Ascending aorta (tissue), 2 donors: ENCODE measurements at places on chromosomes 1 and 21.

DNA sequence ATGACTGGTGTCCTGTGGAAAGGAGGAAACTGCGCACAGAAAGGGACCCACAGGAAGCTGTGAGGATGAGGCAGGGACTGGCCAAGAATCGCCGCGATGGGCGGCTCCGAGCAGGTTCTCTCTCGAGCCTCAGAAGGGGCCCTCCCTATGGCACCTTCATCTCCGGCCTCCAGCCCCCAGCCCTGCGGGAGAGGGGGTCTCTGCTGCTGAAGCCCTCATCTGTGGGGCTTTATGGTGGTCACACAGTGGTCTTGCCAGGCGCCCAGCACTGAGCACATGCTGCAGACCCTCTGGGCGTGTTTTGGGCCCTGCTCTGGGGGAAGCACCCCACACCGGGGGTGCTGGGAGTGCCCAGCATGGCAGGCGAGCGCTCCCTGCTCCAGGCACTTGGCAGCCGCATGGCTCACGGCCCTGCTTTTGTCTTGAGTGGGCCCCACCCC lies 86.6 kb upstream of the ACTRT2 start:
- DNase-seq = no peak
- no peaks in the 10 kb centered on the region for H3K4me1 ChIP-seq
- no peak overlapping the region for H3K4me3 ChIP-seq
- no peaks in the 10 kb centered on the region for H3K36me3 ChIP-seq

GRCh38 chr1:20199403-20199802 lies 13.1 kb upstream of the PLA2G2C start:
- H3K27ac ChIP-seq = no peak overlapping the region
- H3K36me3 ChIP-seq = no peaks in the 10 kb centered on the region
- no peaks in the 10 kb centered on the region for H3K4me1 ChIP-seq
- no peak for DNase-seq

DNA sequence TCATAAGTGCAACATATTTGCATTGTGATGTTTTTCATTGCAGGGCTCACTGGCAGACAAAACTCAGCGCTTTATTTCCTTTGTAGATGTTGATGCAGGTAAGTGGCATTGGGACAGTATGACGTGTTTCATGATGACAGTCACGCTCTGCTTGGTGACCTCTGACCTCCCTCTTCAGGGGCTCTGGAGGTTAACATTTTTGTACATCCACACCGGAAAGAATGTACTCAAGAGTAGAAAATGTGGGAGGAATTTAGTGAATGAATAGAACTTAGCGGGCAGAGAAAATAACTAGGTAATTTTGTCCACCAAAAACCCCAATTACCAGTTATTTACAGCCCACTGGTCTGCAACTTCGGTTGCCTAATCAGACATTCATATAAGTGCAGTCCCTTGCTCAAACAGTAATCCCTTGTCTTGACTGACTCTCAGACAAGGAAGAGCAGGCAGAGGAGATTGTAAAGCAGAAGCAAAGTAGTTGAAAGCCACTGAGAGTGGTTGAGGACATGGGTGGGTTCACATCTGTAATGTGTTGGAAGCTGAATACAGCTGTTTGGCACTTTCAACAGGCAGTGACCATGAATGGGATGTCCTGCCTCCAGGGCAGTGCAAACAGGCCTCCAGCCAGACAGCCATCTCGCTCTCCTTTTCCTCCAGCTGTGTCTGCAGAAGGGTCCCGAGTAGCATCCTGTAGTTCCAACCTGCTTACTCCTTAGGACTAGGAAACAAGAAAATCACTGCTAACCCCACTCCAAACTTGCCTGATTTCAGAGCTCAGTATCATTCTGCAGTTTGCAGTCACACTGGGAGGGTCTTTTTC lies 188.9 kb downstream of the NRIP1 start:
- H3K4me3 ChIP-seq = no peak overlapping the region
- no peaks in the 10 kb centered on the region for H3K27me3 ChIP-seq
- DNase-seq = no peak
- H3K4me1 ChIP-seq = no peaks in the 10 kb centered on the region

- DNase-seq = no peak
- H3K4me3 ChIP-seq = no peak overlapping the region
- no peak overlapping the region for H3K27ac ChIP-seq
- H3K27me3 ChIP-seq = no peaks in the 10 kb centered on the region
Observed at GRCh38 chr1:82697965-82698364, 897.2 kb downstream of the ADGRL2 start.

GRCh38 chr1:42963378-42964043 lies 4.8 kb upstream of the SLC2A1 start:
- H3K27ac ChIP-seq = peak overlapping the region; percentile 86
- H3K4me3 ChIP-seq = peak overlapping the region; percentile 37
- H3K4me1 ChIP-seq = peaks cover 16% of the 10 kb centered on the region
- no peaks in the 10 kb centered on the region for H3K27me3 ChIP-seq
- DNase-seq = no peak

DNA sequence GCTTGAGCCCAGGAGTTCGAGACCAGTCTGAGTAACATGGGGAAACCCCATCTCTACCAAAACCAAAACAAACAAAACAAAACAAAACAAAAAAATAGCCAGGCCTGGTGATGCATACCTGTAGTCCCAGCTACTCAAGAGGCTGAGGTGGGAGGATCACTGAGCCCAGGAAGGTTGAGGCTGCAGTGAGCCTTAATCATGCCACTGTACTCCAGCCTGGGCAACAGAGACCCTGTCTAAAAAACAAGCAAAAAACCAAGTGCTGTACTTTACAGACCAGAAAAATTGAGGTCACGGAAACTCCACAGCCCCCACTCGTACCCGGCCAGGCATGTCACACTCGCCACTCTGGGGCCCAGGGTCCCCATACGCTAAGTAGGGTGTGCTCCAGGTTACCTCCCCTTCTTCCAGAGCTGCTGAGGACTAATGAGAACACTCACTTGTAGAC lies 22.9 kb downstream of the ATP2B4 start:
- DNase-seq = no peak
- peak overlapping the region; percentile 57 for H3K27ac ChIP-seq
- H3K36me3 ChIP-seq = no peaks in the 10 kb centered on the region
- H3K27me3 ChIP-seq = no peaks in the 10 kb centered on the region

DNA sequence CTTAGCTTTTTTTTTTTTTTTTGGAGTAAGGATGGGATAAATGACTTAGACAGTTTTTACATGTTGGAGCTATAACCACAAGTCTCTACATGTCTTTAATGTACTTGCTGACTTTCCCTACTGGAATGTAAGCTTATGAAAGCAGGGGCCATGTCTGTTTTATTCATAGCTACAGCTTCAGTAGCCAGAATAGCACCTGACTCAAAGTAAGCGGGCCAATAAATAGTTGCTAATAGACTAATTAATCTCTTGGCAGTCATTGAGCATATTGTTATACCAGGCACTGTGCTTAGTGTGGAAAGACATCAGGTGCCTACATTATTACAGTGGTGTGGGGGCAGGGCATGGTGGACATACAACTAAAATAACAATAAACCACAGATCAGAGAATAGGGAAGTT lies 84.4 kb upstream of the HOOK1 start:
- peaks cover 22% of the 10 kb centered on the region for H3K4me1 ChIP-seq
- H3K36me3 ChIP-seq = no peaks in the 10 kb centered on the region
- DNase-seq = no peak
- H3K4me3 ChIP-seq = no peak overlapping the region

DNA sequence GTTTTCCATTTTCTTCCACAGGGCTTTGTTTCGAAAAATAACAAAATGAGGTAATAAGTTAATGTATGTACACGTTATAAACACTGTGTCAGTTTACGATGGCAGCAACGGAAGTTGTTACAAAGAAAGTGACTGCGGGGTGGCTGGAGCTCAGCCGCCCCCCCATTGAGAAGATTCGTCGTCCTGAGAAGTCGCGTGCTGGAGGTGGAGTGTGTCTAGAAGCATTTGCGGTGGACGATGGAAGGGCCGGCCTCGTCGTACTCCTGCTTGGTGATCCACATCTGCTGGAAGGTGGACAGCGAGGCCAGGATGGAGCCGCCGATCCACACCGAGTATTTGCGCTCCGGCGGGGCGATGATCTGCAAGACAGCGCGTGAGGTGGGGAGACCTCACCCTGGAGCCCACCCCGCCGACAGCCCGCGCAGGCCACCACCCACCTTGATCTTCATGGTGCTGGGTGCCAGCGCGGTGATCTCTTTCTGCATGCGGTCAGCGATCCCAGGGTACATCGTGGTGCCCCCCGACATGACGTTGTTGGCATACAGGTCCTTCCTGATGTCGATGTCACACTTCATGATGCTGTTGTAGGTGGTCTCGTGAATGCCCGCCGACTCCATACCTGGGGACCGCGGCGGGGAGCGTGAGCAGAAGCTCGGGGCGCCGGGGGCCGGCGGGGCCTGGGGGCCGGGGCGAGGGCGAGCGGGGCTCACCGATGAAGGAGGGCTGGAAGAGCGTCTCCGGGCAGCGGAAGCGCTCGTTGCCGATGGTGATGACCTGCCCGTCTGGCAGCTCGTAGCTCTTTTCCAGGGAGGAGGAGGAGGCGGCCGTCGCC lies 2.4 kb downstream of the ACTA1 start:
- no peaks in the 10 kb centered on the region for H3K36me3 ChIP-seq
- no peak for DNase-seq
- no peak overlapping the region for H3K27ac ChIP-seq

DNA sequence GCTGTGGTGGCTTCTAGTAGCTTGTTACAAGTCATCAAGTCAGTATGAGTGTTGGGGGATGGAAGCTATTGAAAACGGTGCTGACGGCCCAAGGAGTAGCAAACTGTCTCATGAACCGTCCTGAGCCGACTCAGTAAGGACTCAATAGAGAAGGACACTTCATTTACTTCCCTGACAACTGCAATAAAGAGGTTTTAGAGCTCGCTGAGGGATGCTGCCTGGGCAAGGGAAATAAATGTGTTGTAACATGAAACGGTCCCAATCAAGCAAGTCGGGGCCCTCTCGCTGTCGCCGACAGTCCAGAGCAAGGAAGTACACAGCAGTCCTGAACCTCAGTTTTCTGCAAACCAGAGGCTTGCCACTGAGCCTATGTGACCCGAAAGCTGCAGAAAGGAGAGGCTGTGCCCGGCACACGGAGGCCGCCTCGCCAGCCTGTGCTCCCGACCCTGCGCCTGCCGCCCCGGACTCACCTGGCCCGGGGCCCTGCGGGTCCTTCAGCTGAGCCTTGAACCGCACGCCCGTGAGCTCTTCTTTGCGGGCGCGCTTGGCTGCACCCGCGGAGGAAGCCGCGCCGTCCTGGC lies 423 bp downstream of the URB1 start:
- H3K27me3 ChIP-seq = no peaks in the 10 kb centered on the region
- no peaks in the 10 kb centered on the region for H3K36me3 ChIP-seq
- H3K27ac ChIP-seq = peak overlapping the region; percentile 26
- H3K4me1 ChIP-seq = no peaks in the 10 kb centered on the region

DNA sequence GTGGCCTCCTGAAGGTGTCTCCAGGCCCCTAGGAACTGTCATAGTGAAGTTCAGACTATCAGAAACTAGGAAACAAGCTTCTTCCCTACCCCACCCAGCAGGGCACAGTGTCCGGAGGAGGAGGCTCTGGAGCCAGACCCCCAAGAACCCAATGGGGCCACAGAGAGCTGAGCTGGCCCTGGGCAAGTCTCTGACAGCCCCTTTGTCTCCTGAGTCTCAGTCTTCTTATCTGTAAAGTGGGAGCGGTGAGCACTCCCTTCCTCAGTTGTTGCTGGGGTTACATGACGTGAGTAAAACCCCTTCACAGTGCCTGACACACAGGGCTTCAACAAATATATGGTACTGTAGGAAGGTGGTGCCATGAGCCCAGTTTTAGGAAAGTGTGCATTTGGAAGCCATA lies 675.8 kb downstream of the MATN1 start:
- H3K4me1 ChIP-seq = no peaks in the 10 kb centered on the region
- no peak overlapping the region for H3K4me3 ChIP-seq
- DNase-seq = no peak
- no peaks in the 10 kb centered on the region for H3K27me3 ChIP-seq
- no peak overlapping the region for H3K27ac ChIP-seq

- no peaks in the 10 kb centered on the region for H3K27me3 ChIP-seq
- DNase-seq = no peak
- H3K36me3 ChIP-seq = no peaks in the 10 kb centered on the region
- H3K27ac ChIP-seq = no peak overlapping the region
Observed at GRCh38 chr1:65371544-65371943, 48.9 kb upstream of the LEPR start.

- peak overlapping the region; percentile 81 for H3K4me3 ChIP-seq
- peaks cover 19% of the 10 kb centered on the region for H3K36me3 ChIP-seq
- H3K27me3 ChIP-seq = no peaks in the 10 kb centered on the region
- peak overlapping the region; percentile 94 for H3K27ac ChIP-seq
- peaks cover 32% of the 10 kb centered on the region for H3K4me1 ChIP-seq
Observed at GRCh38 chr1:110339407-110340206, 430 bp downstream of the RBM15 start.

GRCh38 chr1:226656601-226657277 lies 82.3 kb downstream of the ITPKB start:
- no peak overlapping the region for H3K4me3 ChIP-seq
- H3K36me3 ChIP-seq = no peaks in the 10 kb centered on the region
- DNase-seq = peak; percentile 89
- H3K4me1 ChIP-seq = peaks cover 68% of the 10 kb centered on the region
- peak overlapping the region; percentile 77 for H3K27ac ChIP-seq
- H3K27me3 ChIP-seq = no peaks in the 10 kb centered on the region

DNA sequence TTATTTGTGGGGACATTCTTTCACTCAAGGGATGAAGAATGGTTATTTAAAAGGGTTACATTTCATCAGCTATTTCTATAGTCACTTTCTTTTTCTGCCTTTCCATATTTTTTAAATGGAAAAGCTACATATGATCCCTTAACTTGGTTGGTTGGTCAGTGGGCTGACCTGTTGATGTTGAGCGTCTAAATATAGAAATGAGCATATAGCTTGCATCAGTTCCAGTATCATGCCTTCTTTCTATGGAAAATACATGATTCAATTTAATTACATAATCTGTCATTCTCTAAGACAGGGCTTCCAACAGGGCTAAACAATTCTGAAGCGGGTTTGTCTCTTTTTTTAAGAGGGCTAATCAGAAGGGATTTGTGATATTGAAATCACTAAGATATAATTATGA lies 40.6 kb downstream of the TYW3 start:
- H3K27me3 ChIP-seq = no peaks in the 10 kb centered on the region
- H3K4me1 ChIP-seq = no peaks in the 10 kb centered on the region
- no peaks in the 10 kb centered on the region for H3K36me3 ChIP-seq
- no peak overlapping the region for H3K27ac ChIP-seq

DNA sequence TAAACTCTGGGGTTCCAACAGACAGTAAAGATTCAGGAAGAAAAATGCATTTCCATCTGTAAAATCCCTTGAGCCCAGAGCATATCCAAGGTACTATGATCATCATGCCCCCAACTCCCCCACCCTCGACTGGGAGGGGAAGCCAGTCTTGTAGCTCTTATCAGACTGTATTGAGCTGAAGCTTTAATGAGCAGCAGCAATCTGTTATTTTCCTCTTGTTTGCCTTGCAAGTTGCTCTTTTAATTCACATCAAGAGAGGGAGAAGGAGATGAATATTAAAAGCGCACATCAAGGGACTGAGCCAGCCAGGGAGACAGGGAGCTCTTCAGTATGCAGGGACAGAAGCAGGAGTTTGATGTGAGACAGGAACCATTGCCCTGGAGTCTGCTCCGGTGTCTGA lies 52.5 kb upstream of the KCNA3 start:
- H3K27ac ChIP-seq = no peak overlapping the region
- no peaks in the 10 kb centered on the region for H3K4me1 ChIP-seq
- H3K36me3 ChIP-seq = no peaks in the 10 kb centered on the region
- no peak for DNase-seq
